ENCODE measurements at places on chromosomes 4 and X.

GRCh38 chr4:165027762-165028402 lies 3.9 kb upstream of the TRIM60 start:
- no peak for DNase-seq

DNA sequence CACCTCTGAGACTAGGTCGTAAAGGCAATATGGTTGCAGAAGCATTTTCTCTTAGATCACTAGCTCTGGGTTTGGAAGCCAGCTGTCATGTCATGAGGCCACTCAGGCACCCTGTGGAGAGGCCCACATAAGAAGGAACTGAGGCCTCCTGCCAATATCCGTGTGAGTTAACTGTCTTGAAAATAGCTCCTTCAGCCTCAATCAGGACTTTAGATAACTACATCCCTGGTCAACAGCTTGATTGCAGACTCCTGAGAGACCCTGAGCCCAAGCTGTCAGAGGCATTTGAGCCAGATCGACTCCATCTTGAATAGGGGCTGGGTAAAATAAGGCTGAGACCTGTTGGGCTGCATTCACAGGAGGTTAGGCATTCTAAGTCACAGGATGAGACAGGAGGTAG lies 15.1 kb upstream of the REPS2 start:
- no peak for DNase-seq

- no peak for DNase-seq
These were observed 317.1 kb downstream of the DCTD start for GRCh38 chr4:182600093-182600492.

DNA sequence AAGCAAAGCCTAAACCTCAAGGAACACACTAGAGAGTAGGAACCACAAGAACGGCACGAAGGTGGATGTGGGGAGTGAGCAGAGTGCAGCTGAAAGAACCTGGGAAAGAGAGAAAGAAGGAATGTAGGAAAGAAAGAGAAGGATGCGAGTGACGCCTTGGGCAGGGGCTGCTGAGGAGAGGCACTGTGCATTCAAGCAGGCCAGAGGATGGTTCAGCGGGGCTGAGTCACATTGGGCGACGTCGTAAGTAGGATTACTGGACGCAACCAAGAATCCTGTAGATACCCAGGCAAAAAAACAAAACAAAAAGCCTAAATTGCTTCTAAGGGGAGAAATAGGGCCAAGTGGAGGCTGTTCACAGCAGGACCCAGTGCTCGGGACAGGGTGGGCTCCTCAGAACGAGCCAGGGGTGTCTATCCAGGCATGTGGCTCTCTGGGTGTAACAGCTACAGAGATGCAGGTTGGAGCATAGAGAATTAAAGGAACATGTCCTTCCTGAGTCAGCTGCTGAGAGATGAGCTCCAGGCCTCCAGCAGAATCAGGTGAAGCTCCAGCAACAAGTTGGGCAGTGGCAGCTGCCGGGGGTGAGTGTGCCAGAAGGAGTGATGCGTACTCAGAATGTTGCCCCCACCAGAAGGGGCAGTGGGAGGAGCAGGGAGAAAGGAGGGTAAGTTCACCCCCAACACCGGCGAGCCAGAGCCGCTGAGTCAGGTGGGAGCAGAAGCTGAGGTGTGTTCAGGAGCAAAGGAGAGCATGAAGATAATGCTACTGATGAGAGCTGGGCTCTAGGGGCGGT lies 38.6 kb downstream of the NELFA start:
- no peak for DNase-seq

DNA sequence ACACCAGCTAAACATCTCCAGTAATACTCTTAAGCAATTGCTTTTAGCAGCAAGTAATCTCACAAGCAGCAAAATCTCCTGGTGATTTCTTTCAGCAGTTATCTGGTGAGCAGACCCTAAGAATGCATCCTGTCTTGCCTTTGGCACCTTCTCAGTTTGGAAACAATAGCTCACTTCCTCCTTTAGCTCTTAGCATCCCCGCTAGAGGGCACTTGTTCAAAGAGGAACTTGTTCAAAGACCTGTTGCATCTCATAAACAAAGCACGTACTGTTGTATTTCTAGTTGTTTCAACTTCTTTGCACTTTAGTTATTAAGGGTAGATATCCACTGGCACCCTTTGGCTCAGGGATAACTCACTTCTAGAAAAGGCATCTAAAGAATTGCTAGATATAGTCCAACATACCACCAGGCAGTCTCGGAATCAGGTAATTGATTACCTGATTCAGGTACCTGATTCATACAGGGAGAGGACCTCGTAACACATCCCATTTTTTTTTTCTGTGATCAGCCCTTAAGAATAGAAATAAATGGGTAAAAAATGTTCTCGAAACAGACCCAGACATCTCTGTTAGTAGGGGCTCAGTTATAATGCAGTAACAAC lies 81.9 kb upstream of the QRFPR start:
- DNase-seq, result peak; percentile 71

GRCh38 chrX:40508560-40508959 lies 72.2 kb upstream of the ATP6AP2 start:
- no peak for DNase-seq

GRCh38 chrX:372856-373640 lies 13.7 kb downstream of the PPP2R3B start:
- peak; percentile 14 for DNase-seq

GRCh38 chr4:26452565-26453531 lies 37.4 kb downstream of the CCKAR start:
- DNase-seq, result no peak

DNA sequence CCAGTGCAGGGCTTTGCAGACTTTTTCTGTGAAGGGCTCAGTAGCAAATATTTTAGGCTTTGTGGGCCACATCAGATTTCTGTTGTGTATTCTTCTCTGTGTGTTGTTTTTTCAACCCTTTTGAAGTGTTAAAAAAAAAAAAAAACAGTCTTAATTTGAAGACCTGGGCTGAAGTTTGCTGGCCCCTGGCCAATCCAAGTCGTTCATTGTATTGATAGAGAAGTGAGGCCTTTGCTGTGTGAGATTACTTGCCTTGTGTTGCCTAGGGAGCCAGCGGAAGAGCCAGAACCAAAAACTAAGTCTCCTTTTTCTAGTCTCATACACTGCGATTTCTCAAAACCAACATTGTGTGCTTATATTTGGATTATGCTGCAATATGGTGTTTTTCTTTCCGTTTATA lies 46.9 kb downstream of the MTM1 start:
- no peak for DNase-seq

GRCh38 chrX:42466332-42467046 lies 311.5 kb downstream of the PPP1R2C start:
- DNase-seq, result no peak

DNA sequence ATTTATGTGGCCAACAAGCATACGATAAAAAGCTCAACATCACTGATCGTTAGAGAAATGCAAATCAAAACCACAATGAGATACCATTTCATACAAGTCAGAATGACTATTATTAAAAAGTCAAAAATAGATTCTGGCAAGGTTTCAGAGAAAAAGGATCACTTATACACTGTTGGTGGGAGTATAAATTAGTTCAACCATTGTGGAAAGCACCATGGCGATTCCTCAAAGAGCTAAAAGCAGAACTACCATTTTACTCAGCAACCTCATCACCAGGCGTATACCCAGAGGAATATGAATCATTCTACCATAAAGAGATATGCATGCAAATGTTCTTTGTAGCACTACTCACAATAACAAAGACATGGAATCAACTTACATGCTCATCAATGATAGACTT lies 478.7 kb upstream of the GALNTL6 start:
- DNase-seq, result no peak

DNA sequence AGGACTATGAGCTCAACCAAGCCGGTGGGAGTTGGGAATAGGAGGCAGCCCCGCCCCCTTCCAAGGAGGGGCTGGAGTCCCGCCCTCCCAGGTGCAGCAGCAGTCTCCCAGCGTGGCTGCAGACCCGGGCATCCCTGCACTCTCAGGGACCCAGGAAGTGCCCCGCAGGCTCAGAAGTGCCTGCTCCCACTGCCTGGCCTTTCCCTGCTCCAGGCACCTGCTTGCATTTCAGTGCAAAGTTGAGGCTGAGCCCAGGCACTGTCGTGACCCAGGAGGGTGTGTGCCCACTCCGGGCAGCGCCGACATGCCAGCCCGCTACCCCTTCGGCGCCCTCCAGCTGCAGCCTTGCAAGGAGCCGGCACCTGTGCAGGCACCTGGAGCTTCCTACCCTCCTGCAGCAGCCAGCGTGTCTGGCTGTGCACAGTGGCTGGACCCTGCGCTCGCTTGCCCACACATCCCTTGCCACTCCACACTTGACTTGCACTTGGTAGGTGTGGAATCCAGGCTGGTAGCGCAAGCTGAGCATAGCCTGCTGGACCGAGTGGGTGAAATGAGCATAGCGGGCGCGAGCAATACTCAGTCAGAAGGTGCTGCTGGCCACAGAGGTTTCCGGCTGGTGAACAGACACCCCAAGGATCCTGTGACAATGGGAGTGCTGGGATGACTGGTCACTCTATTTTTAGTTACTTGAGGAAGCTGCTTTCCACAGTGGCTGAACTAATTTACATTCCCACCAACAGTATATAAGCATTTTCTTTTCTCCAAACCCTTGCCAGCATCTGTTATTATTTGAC lies 236.3 kb downstream of the PCDH10 start:
- DNase-seq, result no peak

DNA sequence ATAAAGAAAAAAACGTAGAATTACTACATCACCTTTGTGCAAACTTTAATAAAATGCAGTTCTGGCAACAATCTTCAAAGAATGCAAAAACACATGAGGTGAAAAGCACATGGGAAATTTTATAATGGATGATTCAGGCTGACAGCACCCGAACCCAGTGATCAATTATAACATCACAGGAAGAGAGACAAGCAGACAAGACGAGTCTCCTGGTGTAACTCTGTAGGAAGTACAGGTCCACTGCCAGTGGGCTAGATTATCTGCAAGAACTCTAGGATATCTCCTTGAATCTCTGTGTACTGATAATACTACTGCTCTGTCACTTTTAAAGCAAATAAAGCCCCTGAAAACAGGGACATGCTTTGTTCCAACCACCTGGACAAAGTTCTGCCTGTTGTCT lies 58.9 kb upstream of the NXF3 start:
- no peak for DNase-seq

- peak; percentile 4 for DNase-seq
These were observed 62.1 kb upstream of the LANCL3 start for GRCh38 chrX:37509349-37509748.

DNA sequence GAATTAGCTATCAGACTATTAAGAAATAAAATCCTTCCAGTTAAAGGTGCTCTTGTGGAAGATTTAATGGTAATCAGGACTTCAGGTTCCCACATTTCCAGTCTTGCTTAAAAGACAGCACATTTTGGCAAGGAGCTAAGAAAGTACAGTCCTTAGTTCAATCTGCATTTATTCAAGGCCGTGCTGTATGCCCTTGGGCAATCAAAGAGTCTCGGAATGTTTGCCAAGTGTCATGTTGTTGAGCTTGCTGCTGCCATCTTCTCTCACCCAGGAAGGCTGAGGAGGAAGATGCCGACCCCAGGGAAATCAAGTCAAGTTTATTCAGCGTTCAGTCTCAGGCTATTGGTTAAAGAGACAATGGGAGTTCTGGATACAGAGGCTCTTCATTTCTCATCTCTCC lies 388.1 kb upstream of the IGFBP7 start:
- no peak for DNase-seq

- DNase-seq, result no peak
These were observed 185.8 kb upstream of the C1QTNF7 start for GRCh38 chr4:15242021-15242420.

DNA sequence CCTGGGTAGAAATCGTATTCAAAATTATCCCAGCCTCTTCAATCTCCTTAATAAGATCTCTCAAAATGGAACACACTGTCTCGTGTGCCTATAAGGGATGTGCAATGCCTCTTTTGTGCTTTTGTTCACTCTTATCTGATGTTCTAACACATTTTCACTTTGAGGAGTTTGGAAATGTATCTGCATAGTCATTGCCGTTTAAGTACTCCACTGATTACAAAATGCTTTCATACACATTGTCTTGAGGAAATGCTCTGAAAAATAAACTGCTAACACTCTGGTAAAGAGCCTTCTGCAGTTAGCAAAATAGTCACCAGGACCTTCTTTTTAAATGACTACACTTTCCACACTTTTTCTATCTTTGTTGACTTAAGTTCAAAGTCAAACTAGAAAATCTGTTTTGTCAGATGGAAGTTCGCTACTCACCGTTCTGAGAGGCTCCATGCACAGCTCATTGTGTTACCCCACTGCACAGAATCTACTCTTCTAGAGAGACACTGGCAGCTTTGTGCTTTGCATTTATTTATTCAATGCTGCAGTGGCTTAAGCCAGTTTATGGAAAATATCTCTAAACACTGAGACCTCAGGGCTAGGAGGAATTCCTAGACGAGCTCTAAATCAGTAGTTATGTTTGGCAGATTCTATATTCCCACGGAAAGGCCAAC lies 159.0 kb downstream of the CHIC2 start:
- no peak for DNase-seq

DNA sequence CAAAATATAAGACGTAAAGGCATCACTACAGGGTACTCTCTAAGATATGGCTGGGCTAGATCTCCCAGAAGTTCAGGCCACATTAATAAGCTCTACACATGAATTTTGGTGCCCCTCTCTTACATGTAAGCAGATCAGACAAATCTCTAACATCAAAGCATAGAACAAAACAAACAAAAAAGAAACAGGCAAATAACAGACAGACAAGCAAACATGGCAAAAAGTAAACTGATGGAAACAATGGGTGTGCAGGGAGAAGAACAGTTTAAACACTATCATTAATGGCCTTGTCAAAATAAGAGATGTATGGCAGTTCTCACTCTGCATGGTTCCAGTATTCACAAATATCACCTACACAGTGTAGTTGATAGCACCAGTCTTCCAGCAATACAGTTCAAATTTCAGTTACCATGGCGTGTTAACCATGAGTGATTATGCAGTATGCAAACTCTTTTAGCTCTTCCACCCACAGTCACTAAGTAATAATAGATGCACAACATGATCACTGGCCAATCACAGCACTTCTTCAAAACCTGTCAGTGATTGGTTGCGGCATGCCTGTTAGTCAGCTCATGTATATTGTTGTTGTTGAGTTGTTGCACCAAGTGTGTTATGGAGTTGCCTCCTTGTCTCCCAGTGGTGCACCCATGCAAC lies 110.7 kb upstream of the TLR3 start:
- DNase-seq, result no peak

- DNase-seq, result no peak
These were observed 4.4 kb downstream of the RGS12 start for GRCh38 chr4:3297066-3297859.

- no peak for DNase-seq
These were observed 50.7 kb downstream of the MRPL1 start for GRCh38 chr4:77913348-77913747.

GRCh38 chr4:147547314-147548056 lies 66.6 kb downstream of the EDNRA start:
- DNase-seq, result no peak

- no peak for DNase-seq
These were observed 27.3 kb downstream of the ACSL1 start for GRCh38 chr4:184798504-184798903.

DNA sequence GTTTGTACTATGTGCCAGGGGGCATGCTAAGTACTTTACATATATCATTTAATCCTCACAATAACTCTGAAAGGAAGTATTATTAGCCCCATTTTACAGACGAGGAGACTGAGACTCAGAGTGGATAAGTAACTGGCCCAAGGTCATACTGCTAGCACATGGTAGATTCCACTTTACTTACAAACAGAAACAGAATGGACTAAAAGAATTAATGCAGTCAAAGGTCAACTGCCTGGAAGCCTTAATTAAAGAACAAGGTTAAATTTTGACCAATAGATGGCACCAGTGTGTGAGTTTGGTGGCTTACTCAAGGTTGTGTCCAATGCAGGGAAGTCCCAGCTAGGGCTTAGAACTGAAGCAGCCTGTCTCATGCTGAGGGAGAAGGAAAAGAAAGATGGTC lies 4.7 kb downstream of the RIPPLY1 start:
- peak; percentile 53 for DNase-seq

- no peak for DNase-seq
These were observed 213.6 kb downstream of the PALLD start for GRCh38 chr4:168710353-168710946.

Measured in OCI-LY7 (cell line).